ENCODE measurements at places on chromosomes 2 and 18.

GRCh38 chr2:64931246-64932115 lies 57.7 kb upstream of the SLC1A4 start:
- DNase-seq, result no peak

DNA sequence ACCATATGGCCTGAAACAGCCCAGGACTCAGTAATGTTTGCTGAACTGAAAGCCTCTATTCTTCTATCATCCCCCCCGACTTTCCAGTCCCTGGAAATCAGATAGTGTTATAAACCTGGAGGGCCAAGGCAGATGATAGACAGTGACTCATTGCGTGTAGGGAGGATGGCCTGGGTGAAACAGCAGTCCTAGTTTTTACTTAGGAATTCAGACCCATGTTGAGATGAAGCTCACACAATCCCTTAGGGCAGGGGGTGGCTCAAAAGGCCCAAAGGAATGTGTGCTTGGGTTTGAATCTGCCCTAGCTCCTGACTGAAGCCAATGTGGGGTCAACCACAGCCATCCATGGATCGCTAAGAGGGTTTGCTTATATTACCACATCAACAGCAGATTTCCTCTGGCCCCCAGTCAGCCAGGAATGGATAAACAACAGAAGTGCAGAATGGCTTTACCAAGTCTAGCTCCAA lies 43.9 kb upstream of the STPG4 start:
- no peak for DNase-seq

- no peak for DNase-seq
Measured at GRCh38 chr2:170610615-170611014, 104.5 kb upstream of the SP5 start.

GRCh38 chr18:25080211-25080610 lies 271.8 kb downstream of the ZNF521 start:
- DNase-seq, result no peak

- DNase-seq, result no peak
Measured at GRCh38 chr18:9913151-9913525, 678 bp upstream of the VAPA start.

DNA sequence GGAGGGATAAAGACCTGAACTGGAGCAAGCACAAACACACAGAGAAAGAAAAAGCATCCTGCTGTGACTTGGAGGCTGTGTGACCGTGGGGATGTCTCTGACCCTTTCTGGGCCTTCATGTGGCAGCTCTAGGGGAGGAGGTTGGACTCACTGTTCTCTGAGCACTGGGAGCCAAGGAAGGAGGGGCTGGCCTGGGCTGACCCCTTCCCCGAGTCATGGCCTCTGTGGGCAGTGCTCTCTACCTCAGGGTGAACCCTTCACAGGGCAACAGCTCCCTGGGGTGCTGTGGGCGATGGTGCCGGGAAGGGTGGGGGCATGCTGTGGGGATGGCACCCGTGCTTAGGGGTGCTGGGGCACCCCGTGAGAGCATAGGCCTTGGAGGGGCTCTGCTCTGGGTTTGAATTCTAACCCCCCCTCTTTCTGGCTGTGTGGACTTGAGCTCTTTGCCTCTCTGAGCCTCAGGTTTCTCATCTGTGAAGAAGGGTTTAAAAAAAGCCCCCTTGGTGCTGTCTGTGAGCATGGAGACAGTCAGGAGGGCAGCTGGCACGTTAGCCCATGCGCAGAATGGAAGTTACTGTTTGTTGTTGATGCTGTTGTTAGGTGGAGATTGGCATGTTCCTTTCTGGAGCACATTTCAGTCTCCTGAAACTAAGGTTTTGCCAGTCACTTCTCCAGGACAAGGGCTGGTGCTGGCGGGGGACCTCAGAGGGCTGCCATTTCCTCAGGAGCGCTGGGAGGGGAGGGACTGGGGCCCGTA lies 700 bp downstream of the TOGARAM2 start:
- DNase-seq, result no peak

- DNase-seq, result no peak
Measured at GRCh38 chr2:33628031-33628827, 29.1 kb upstream of the FAM98A start.

- DNase-seq, result no peak
Measured at GRCh38 chr2:143764261-143764660, 635.0 kb downstream of the ARHGAP15 start.

GRCh38 chr2:237139123-237139675 lies 53.5 kb downstream of the COPS8 start:
- no peak for DNase-seq

DNA sequence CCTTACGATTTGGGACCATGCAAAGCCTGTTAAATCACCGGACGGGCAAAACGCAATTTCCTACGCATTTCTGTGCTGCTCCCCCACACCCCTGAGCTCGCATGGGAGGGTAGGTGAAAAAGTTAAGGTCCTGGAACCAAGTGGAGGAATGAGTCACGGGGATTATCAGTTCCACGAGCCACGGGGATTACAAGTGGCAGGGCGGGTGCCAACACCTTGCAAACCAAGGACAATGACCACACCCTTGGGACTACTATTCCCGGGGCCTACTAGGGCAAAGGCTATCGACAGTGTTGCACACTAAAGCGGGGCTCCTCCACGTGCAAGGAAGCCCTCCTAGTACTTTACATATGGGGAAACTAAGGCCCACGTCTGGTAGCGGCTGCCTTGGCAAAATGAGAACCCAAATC lies 447 bp downstream of the RETSAT start:
- DNase-seq, result no peak

- no peak for DNase-seq
Measured at GRCh38 chr2:33419581-33420200, 56.8 kb upstream of the RASGRP3 start.

- no peak for DNase-seq
Measured at GRCh38 chr2:31318361-31319336, 84.7 kb downstream of the EHD3 start.

DNA sequence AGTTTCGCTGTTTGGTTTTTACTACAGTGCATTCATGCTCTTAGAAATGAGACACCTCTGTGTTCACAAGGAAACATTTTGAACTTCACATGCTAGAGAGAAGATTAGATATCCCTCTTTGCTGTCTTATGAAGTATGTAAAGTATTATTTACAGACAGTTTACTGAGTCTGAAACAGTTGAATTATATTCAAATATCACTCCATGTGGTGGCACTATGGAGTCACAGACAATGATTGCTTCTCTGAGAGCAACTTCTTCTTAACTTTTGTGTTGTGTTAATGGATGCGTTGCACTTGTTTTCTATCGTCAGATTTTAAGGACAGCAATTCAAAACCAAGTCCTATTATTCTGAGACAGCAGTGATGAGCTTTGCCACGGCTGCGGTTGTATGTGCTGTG lies 823.6 kb downstream of the GALR1 start:
- DNase-seq, result no peak

DNA sequence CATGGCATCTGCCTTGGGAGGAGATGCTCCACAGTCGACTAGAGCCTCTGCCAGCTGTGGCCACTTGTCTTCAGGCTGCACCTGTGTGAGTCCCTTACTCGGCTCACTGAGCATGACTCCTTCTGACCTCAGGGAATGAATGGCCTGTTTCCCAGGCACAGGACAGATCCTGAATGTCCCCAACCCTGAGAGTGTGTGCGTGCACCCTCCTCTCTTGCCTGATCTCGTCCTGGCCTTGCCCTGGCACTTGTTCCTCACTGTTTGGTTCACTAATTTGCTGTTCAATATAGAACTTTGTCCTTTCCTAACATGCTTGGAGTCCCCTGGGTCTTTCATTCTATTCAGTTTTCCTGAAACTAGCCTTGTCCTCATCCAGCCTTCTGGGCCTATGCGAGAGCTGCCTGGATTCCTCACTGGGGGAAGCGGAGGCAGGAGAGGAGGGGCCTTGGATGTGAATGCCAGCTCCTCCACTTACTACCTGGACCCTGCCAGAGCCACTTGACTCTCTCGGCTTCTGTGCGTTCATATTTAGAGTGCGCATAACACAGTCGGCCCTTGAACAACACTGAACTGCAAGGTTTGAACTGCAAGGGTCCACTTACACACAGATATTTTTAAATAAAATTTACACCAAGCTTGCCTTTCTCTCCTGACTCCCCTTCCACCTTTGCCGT lies 184.8 kb downstream of the ACKR3 start:
- no peak for DNase-seq

GRCh38 chr2:123493687-123494086 lies 531.4 kb upstream of the CNTNAP5 start:
- no peak for DNase-seq

- no peak for DNase-seq
Measured at GRCh38 chr2:23757686-23758433, 169.1 kb downstream of the ATAD2B start.

GRCh38 chr18:28999726-29000125 lies 822.8 kb upstream of the CDH2 start:
- no peak for DNase-seq

GRCh38 chr2:228866781-228867180 lies 404.3 kb downstream of the PID1 start:
- no peak for DNase-seq

DNA sequence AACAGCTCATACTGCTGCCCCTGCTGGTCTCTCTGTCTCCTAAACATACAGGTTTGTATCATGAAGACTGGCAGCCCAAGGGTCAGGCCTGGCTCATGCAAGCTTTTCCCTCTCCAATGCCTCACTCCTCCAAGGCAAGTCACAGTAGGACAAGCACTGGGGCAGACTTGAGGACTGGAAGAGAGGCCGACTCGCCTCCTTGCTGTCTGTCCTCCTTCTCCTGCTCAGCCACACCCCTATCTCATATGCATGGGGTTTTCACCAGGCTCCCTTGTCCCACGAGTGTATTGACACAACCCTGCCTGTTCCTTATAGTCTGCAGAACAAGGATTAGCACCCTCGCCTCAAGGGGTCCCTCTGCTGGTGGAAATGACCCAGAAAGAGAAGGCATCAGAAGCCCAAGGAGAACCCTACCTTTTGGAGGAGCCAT lies 223.7 kb downstream of the SOX11 start:
- no peak for DNase-seq

- DNase-seq, result no peak
Measured at GRCh38 chr2:227772197-227772661, 26.5 kb downstream of the SCYGR8 start.

DNA sequence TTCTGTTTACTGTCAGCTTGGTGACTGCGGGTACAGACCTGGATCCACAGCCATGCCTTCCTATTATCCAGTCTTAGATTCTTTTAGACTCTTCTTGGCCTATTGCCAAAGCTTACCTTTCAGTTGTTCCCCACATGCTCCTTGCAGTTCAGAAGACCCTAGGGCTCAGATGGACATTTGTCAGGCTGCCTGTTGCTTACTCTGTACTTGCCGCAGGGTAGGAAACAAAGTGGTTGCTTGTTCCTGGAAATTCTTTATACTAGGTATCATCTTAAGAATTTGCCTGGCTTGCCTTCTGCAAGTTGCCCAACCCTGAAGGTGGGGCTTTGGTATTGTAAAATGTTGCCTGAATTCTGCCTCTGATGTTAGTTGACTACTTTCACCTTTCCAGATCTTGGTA lies 24.4 kb downstream of the CD28 start:
- DNase-seq, result no peak

DNA sequence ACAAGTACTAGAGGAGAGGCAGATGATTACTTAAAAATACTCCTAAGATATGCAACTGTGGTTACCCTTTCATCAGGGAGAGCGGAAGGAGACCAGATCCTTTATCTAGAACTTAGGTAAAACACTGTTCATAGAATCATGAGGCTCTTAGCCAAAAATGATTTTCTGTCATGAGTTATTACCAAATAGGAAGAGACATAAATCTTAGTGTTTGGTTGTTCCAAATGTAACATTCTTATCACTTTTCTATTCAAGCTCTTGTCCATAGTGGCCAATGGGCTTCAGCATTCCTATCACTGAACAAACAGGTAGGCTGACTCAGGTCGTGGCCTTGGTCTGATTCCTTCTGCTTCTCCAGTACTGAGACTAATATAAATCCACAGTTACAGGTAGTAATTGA lies 38.5 kb downstream of the RPRD1A start:
- DNase-seq, result no peak

- DNase-seq, result no peak
Measured at GRCh38 chr2:10522170-10522448, 74.0 kb upstream of the ODC1 start.

GRCh38 chr2:208255557-208256106 lies 761 bp upstream of the IDH1 start:
- no peak for DNase-seq

DNA sequence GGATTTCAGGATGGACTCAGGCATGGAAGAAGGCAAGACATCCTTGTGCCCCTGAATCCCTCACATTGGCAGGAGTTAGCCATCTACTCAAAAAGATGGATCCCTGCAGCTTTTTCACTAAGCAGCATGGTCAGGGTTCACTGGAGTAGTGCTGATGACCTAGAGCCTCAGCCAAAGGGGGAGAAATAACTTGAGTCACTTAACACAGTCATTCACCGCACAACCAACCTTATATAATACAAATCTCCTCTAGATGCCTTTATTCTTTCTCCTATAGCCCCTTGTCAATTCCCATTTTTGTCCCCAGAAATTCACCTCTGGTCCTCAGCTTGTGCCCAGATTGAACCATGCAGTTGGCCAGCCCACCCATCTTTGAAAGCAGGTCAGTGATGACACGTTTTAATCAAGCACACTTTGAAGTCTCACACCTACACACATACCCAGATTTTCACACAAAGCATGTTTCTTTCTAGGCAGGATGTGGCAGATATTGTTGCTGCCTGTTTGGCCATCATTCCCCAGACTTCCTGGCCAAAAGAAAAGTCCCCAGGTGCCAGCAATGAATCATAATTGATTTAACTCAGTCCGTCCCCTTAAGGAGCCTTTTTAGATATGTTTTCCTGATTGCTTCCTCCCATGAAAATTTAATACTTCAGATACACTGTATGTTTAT lies 84.2 kb downstream of the LBH start:
- no peak for DNase-seq

DNA sequence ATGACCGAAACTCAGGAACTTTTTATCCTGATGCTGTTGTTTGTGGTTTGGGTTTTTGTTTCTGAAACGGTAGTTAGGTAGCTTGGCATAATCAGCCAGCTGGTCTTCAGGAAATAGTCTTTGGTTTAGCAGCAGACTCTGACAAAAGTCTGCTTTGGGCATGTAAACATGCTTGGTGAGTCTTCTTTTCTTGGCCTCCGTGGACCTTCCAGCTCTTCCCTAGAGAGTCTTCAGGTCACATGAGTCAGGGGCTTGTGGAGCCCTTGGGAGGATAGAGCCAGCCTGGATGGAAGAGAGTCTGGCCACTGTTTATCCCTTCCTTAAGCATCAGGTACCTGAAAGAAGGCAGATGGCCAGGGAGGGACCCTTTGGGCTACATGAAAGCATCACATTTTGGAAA lies 154.5 kb downstream of the MGAT5 start:
- no peak for DNase-seq

DNA sequence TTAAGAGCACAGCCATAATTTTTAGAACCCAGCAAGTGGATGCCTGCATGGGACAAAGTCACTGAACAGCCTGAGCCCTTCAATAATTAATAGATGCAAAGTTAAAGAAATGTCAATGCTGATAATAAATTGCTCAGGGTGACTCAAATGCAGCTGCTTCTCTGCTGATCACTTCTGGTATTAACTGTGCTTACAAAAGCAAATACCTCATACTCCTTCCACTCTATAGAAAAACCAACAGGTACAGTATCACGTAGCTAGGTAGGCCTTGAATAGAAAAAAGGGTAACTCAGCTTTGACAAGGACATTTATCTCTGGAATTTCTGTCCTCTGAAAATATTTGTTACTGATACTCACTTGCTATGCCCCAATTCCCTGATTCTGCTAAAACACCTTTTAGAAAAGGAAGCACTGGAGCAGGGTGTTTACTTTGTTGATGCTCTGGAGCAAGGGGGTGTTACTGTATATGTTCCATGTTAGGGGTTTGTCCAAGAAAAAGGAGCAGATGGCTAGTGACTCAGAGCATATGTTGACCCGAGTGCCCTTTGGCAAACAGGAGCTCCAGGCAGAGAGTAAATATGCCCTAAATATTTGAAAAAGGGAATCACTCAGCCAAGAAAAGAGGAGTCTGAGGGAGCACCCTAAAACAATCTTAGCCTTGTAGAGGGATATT lies 59.1 kb upstream of the RTN4 start:
- DNase-seq, result no peak

All from stimulated activated CD4-positive, alpha-beta T cell treated with anti-CD3 and anti-CD28 coated beads, Interleukin-1b, Interleukin-23, amount 100 ng/mL, for 24 hours (primary cell).